Activated T-helper 1 cell treated with Interleukin-2 at 50 U/mL for 16 hours (primary cell): ENCODE measurements at places on chromosomes 2 and 18.

DNA sequence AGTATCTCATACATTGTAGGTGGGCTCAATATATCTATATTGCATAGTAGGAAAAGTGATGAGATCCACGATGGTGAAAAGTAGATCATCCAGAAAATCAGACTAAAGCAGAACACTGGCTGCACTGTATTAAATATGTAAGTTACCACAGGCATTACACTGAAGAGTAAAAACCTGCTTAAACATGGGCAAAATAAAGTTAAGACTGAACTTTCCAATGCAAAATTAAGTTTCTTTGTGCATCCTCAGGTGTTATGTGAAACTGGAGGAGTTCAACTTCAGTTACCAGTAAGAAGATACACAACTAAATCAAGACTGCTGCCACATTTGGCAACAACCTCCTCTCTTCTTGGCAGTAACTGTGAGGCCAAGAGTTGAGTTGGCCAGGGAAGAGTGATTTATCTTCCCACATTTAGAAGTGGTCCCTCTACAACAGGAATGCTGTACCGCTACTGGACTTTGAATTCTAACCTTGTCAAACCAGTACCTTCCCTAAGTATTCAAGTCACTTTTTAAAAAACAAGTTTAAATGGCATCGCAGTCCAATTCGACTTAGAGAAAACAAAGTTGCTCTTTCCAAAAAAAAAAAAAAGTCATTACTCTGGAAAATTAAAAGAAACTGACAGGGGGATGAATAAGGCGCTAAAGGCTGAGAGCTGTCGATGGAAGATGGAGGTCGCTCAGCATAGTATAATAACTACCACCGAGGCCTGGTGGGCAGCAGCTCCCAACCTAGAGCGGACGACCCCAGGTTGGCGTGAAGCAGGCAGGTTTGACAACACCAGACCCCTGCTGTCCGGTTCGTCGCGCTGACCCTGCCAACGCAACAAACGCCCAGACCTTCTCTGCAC is 1.1 kb downstream of the MAP4K3 start:
- no peak for DNase-seq

DNA sequence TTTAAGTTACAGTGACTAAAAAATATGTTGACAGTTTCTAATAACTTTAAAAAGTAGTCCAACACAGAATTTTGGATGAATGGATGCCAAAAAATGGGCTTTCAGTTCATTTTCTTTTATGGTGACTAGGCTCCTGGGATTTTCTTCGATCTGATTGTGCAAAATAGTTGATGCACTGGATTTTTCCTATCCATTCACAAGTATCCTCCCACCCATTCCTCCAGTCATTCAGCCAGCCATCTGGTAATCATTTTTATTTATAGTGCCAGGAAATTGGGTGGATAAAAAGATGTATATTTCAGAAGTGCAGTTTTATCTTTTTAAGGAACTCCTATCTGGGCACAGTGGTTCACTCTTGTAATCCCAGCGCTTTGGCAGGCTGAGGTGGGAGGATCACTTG is 175.1 kb downstream of the PTPRM start:
- no peak for DNase-seq

- DNase-seq, result no peak
Observed at GRCh38 chr2:240909216-240909974, 3.3 kb downstream of the CROCC2 start.

DNA sequence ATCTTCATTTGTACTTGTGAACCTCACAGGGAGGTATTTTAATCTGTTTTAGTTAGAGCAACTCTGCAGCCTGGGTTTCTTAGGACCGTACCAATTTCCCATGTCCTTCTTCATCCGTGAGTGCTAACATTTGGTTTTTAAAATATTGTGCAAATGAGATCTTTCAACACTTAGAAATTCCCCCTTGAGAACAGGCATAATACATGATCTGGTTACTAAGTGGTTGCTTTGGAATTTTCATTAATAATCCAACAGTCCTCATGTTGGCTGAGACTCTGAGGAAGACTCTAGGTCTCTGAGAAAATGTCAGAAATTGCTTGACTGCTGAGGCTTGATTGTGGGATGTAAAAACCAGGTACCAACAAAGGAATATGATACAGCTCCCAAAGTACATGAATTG is 125.6 kb upstream of the CDCA7 start:
- DNase-seq, result no peak

GRCh38 chr2:239564587-239564986 is 163.8 kb upstream of the HDAC4 start:
- DNase-seq, result no peak

GRCh38 chr2:129008055-129008880 is 689.6 kb upstream of the HS6ST1 start:
- no peak for DNase-seq

DNA sequence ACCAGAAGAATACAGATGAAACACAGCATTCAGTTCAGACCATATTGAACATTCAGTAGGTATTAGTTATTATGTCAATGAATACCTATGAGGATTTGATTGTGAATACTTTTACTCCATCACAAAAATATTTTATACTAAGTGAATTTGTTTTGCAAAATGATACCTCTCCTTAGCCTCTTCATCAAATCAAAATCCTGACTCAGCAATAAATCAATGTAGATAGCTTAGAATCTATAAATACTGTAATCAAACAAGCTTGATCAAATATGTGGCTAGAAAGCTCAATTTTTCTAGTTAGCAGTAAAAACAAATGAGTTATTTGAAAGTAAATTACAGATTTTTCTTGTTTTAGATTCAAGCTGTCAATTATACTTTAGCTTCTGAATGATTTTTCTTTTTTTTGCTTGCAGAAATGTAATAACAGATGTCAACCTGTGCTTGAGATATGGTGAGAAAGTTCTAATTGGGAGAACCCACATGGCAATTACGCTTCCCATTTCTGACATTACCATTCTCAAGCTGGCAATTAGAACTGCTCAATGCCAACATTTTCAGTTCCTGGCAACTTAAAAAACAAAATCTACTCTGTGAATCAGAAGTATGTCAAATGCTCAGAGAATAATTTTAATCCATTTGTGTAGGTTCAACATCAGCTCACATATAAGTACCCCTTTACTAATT is 109.6 kb downstream of the PRELID3A start:
- no peak for DNase-seq

DNA sequence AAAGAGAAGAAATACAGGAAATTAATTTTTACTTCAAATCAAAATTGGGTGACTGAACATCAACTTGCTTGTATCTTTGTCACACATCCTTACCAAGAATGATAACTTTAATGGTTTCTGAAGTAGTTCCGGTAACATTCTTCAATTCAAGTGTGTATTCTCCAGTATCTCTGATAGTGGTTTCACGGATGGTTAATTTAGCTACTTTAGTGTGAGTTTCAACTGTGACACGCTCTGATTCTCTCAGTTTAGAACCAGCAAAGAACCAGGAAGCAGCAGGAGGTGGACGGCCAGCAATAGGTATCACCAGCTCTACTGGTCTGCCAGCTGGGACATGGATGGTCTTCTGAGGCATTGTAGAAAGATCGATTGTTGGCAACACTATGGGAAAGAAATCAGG is 62.3 kb downstream of the PLEKHA3 start:
- no peak for DNase-seq

GRCh38 chr2:171841996-171842395 is 52.0 kb downstream of the SLC25A12 start:
- no peak for DNase-seq

DNA sequence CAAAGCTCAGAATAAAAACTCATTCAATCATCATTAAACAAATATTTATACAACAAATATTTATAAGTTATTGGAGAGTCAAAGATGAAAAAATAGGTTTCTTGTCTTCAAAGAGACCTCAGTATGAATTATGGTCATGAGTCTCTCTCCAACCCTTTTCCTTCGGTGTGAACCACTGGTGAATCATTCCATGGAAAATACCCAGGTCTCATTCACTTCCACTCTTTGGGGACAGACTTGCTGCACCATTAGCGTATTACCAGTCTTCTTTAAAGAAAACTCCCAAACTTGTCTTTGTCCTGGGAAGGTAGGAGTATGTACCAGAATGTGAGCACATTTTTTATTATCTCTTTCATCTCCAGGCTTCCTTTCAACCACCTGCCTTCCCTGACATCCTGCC is 257.4 kb upstream of the RBMS1 start:
- no peak for DNase-seq

- no peak for DNase-seq
Observed at GRCh38 chr2:210548878-210549384, 7.5 kb upstream of the CPS1 start.

GRCh38 chr2:108444941-108445840 is 3.8 kb upstream of the GCC2 start:
- no peak for DNase-seq

- DNase-seq, result no peak
Observed at GRCh38 chr2:64678771-64679590, 25.3 kb upstream of the SERTAD2 start.

- no peak for DNase-seq
Observed at GRCh38 chr2:74836675-74837401, 2.9 kb downstream of the HK2 start.

- DNase-seq, result no peak
Observed at GRCh38 chr18:10100941-10101701, 187.3 kb downstream of the VAPA start.

DNA sequence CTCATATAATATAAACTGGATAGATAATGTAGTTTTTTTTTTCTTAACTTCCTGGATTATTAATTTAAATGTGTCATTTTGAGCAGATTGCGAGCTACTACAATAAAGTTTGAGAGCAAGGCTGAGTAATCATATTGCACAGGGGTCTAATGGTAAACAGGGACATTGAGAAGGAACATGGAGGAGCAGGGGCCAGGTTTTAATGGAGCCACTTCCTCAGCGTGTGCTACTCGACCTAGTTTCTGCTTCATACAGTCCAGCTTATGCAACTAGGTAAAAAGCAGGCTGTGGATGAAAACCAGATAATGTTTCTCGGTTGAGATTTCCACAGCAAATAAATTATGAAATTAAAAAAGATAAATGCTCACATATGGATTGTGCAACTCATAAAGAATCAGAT is 1915.7 kb upstream of the CELF4 start:
- no peak for DNase-seq

GRCh38 chr18:70068981-70069380 is 121.3 kb upstream of the CD226 start:
- DNase-seq, result no peak

DNA sequence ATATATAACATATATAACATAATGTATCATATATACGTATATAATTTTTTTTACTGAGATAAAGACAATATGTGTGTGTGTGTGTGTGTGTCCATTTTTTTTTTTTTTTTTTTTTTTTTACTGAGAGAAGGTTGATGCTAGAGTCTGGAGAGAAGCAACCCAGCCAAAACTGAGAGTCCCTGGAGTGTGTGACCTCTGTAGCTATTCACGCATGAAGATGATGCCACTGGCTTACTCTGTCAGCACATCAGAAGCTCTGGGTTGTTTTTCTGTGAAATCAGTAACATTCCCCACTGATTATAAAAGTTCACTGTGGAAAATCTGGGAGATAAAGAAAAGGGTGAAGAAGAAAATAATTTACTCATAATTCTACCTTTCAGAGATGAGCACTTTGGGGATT is 27.2 kb downstream of the CCDC195 start:
- no peak for DNase-seq

DNA sequence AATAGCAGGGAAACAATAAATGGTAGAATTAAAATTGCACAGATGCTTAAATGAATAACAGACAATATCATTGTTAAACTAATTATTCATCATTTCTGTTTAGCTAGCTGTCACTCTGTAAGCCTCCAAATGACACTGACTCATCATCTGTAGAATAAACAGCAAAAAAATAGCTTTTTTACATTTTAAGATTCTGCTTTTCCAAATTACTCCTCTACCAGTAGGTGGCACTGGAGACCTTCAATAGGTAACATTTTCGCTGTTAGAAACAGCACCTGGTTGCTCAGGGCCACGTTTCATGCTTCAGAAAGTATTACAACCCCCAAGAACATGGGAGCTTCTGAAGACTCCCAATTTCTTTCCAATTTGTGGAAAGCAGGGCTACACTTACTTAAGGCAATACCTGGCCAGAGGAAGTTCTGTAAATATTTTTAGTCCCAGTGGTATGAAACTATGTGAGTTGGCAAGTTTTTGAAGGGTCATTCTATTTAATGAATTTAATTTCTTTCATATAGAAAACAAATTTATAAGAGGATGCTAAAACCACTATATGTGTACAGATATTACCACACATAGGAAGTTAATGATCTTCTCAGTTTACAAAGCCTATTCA is 45.4 kb downstream of the TTN start:
- no peak for DNase-seq

DNA sequence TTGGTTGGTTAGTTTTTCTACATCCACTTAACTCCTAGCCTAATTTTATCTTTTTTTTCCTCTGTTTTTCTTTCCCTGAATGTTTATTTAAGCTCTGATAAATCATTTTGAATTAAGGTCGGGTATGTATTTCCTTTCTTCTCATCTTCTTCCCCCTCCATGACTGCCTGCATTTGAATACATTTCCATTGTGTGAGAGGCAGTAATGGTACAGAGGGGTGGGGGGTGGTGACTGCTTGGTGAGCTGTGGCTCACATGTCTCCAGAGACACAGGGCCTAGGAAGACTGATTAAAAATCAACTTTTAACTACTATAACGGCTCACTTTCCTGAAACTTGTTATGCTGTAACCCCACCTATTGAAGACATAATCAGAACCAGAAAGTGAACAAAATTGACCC is 58.0 kb downstream of the NEDD4L start:
- DNase-seq, result no peak

DNA sequence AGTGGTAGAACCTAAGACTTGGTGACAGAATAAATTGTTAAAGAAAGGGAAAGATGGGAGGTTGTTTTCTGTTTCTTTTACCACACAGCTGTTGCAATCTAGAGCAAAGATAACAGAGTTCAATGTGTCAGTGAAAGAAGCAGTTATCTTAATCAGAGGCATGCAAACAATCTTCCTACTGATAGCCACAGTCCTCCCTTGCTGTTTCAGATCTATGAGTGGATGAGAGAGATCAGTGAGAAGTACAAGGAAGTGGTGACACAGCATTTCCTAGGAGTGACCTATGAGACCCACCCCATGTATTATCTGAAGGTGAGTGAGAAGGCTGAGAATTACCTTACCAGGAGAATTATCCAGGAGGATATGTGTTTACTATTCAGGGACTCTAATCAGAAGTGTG is 15.9 kb downstream of the CPO start:
- no peak for DNase-seq

GRCh38 chr2:29570539-29570938 is 350.8 kb downstream of the ALK start:
- no peak for DNase-seq

DNA sequence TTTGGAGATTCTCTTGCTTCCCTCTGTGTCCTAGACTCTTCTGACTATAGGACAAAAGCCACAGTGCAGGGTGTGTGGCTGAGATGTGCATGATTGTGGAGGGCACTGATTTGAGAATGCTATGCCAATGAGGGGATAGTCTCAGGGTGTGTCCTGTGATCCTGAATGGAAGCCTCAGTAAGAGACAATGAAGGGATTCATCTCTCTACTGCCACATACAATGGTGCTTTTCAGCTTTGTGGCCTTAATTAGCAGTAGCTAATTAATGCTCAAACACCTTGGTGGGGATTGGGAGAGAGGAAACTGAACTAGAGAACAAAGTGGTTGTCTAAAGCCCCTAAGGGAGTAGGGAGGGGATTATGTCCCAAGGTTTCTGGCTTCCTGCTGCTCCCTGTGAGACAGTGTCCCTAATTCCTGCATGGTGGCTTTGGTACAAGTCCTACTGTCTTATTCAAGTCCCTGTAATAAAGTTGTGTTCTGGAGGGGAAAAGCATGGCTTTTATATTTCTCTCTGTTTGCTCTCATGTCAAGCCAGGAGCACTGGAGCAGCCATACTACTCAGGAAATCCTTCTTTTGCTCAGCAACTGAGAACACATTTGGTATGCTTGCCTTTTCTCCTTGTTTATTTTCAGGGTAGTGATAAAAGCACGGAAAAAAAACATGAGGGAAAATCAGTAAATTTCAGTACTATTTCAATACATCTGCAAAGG is 415.2 kb upstream of the TCF4 start:
- DNase-seq, result no peak
